ENCODE measurements at places on chromosomes 3 and 15. TPM values are rescaled to one million over a fixed set of nuclear protein-coding genes. Genes with fewer than 3 reads are reported as not detected.
A peak's percentile ranks its signal among the peaks of the same experiment; 100 is the strongest.

GRCh38 chr3:93988283-93988682 lies 8.3 kb downstream of the ARL13B start:
- DNase-seq, result peak; percentile 17

Gene OIP5
- 3.3 TPM for total RNA-seq

DNA sequence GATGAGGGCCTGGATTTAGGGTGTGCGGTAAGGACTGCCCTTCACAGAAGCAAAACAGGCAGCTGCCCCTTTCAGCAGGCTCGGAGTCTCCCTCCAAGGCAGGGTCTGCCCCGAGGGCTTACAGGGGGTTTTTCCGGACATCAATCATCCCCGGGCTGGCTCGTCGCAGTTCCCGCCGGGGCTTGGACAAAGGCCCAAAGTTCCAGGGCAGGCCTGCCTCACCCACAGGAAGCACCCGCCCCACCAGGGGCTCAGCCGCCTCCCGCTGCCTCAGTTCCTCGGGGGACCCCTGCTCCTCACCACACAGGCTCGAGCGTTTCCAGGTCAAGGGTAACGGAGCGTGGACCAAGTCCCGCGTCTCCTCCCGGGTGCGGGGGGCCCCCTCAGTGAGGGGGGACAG lies 27.0 kb downstream of the KIF7 start:
- DNase-seq, result no peak

Gene CMTM8
- total RNA-seq, result 1.7 TPM
